ENCODE measurements at places on chromosomes 4 and X.

DNA sequence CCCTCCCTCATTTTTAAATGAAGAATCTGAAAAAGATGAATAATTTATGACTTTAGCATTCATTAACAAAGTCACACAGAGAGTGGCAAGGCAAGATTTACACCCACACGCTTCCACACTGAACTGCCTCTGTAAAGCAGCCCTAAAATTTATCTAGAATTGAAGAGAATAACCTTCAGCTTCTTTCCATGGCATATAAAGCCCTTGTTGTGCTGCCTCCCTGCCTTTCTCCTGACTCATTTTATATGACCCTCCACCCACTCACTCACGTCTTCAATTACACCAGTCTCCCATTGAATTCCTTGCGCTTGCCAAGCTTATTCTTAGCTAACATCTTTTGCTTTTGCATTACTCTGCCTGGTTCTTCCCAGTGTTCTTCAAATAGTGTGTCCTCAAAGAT, 2649.3 kb downstream of the PCDH7 start:
- no peak for DNase-seq

- DNase-seq, result no peak
These were observed 39.5 kb downstream of the USP38 start for GRCh38 chr4:143224255-143224654.

DNA sequence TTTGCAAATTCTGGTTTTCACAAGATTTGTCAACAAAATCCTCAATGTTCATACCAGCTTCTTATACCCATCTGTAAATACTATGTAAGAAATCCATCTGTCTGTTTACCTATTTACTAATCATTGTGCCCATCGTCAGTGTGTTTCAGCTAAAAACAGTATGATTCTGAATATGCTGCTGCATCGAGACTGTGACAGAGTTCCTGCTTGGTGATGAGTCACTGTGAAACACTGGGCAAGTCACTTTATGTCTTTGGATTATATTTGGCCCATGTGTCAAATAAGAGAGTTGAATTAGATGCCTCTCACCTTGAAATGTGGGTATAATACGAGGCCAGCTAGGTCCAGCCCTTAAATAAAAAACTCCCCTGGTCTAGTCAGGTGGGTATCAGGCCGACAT, 79.3 kb downstream of the CBLL2 start:
- DNase-seq, result no peak

GRCh38 chr4:157170321-157170720, 50.2 kb upstream of the GRIA2 start:
- no peak for DNase-seq

- no peak for DNase-seq
These were observed at the start of gene NUDT10 for GRCh38 chrX:51332188-51332942. Gene NUDT10, plus strand, starts transcription at chrX:51332822. Its CDS starts 144 bp downstream, at chrX:51332966.

DNA sequence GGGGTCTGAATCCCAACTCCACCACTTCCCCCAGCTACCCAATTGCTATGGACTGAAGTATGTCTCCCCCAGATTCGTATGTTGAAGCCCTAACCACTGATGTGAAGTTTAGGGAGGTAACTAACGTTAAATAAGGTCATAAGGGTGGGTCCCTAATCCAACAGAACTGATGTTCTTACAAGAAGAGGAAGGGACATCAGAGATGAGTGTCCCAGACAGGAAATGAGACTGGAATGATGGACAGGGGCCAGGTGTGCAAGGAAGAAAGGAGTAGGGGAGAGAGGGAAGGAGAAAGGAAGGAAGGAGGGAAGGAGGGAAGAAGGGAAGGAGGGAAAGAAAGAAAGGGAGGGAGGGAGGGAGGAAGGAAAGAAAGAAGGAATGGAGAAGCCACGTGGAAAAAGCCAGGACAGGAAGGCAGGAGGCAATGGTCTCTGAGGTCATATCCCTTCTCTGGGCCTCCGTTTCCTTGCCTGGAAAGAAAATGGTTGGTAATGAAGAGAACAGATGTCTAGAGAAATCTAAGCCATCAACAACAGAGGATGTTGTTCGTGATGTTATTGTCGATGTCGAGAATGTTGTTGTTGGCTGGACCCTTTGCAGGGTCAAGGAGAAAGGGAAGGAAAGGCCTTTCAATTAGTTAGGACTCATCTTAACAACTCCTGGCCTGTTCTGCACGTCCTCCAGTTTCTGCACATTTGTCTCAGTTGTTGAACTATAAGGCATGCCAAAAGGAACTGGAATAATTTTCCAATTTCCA, 59.0 kb upstream of the FGFBP2 start:
- no peak for DNase-seq

Measured in omental fat pad (tissue), 4 donors.